ENCODE measurements at places on chromosomes 4 and X.

DNA sequence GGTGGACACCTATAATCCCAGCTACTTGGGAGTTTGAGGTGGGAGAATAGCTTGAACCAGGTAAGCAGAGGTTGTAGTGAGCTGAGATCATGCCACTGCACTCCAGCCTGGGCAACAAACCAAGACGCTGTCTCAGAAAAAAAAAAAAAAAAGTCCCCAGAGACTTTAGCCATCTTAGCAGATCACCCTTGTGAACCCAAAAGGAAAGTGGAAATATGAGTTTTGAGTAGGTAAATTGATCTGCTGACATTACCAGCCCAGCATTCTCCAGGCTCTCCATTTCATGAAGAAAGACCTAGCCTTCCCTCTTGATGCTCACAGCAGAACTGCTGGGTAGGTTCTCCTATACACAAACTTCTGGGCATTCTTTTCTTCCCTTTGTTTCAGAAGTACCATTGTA lies 24.5 kb upstream of the HNRNPD start:
- no peak for DNase-seq

DNA sequence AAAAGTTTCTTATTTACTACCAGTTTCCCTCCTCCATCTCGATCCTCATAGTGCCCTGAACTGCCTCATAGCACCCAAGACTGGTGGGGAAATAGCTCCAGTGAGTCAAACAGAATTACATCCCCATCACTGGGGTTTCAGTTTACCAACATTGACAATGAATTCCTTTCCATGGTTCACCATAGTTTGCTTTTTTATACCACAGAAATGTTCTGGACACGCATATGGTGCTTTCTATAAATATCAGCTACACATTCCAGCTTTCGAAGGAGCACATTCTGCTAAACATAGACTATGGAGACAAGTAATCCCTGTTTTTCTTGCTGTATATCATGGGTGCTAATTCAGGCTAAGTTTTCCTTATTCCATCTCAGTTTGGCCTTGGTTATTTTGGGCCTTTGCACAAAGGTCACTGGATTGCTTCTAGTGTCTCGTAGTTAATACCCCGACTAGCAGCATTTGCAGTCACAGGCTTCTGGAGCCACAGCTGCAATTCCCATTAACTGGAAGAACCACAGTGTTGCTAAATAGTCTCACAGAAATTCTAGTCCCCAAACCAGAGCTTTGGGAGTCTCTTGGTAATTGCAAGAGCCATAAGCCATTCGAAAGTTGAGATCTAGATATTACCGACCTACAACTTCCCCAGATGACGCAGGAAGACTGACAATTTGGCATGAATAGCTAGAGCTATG lies 53.4 kb upstream of the TRPC3 start:
- DNase-seq: no peak

DNA sequence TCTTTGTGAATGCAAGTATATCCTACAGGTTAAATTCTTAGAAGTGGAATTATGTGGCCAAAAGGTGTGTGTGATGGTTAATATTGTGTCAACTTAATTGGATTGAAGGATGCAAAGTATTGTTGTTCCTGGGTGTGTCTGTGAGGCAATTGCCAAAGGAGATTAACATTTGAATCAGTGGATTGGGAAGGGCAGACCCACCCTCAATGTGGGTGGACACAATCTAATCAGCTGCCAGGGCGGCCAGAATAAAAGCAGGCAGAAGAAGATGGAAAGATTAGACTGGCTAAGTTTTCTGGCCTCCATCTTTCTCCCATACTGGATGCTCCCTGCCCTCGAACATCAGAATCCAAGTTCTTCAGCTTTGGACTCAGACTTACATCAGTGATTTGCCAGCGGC lies 76.2 kb upstream of the GBA3 start:
- DNase-seq: no peak

- no peak for DNase-seq
Observed at GRCh38 chr4:110025718-110026117, 113.0 kb downstream of the EGF start.

DNA sequence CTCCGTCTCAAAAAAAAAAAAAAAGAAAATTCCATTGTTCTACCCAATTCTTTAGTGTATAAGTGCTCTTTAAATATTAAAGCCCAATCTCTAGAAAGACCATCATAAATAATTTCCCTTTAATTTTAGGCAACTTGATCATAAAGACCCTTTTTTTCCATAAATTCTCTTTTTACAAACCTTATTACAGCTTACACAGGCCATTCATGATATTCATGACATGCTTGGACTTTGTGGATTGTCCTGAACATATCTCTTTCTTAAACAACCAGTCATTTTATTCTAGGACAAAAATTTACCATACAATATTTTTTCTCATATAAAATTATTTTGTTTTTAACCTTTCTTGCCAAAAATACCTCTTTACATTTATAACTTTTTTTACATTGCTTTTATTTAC lies 30.5 kb downstream of the TLR8 start:
- DNase-seq: no peak

Data from cortex of kidney (tissue), 1 donor.